ENCODE measurements at places on chromosomes 16 and 17. TPM values are rescaled to one million over a fixed set of nuclear protein-coding genes. Genes with fewer than 3 reads are reported as not detected.

GRCh38 chr17:45314741-45315647, 1.8 kb downstream of the MAP3K14 start:
- H3K36me3 ChIP-seq = peaks cover 48% of the 10 kb centered on the region
- H3K27me3 ChIP-seq = no peaks in the 10 kb centered on the region
- peak overlapping the region; percentile 83 for H3K4me3 ChIP-seq
- peaks cover 77% of the 10 kb centered on the region for H3K4me1 ChIP-seq
- H3K27ac ChIP-seq = peak overlapping the region; percentile 92
- no peak for DNase-seq

- peak overlapping the region; percentile 95 for H3K27ac ChIP-seq
- H3K27me3 ChIP-seq = no peaks in the 10 kb centered on the region
- H3K4me1 ChIP-seq = peaks cover 60% of the 10 kb centered on the region
- peaks cover 59% of the 10 kb centered on the region for H3K36me3 ChIP-seq
- peak; percentile 85 for DNase-seq
- peak overlapping the region; percentile 94 for H3K4me3 ChIP-seq
These were observed 671 bp downstream of the DGKE start for GRCh38 chr17:56834380-56835263.

DNA sequence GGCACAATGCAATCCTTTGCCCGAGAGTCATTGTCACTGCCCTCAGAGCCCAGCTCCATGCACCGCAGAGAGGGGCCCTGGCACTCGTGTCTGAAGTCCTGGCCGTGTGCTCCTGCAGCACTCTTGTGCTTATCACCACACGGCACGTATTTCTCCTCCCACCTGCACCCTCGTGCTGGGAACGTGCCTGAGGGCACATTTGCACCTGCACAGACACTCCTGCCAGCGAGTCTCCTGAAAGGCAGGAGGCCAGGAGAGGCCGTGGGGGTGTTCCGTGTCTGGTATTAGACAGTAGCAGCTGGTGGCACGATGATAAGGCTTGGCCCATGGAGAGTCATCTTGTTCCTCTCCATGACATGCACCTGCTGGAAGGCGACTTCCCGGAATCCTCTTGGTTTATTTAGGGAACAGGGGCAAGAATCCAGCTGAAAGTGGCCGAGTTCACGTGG, 3.4 kb upstream of the ACSF3 start:
- DNase-seq = no peak
- peaks cover 3% of the 10 kb centered on the region for H3K36me3 ChIP-seq
- H3K4me3 ChIP-seq = no peak overlapping the region
- H3K27me3 ChIP-seq = peaks cover 15% of the 10 kb centered on the region
- peaks cover 15% of the 10 kb centered on the region for H3K4me1 ChIP-seq

The TEX19 gene
- total RNA-seq = not detected

The ZNRF1 gene
- 11.1 TPM for total RNA-seq

All from activated CD8-positive, alpha-beta T cell treated with anti-CD3 and anti-CD28 coated beads, Interleukin-2, amount 10 ng/mL, durations not matched to agents 7 days and 5 days (primary cell).